GM06990 (cell line): ENCODE measurements at places on chromosomes 4 and X.

DNA sequence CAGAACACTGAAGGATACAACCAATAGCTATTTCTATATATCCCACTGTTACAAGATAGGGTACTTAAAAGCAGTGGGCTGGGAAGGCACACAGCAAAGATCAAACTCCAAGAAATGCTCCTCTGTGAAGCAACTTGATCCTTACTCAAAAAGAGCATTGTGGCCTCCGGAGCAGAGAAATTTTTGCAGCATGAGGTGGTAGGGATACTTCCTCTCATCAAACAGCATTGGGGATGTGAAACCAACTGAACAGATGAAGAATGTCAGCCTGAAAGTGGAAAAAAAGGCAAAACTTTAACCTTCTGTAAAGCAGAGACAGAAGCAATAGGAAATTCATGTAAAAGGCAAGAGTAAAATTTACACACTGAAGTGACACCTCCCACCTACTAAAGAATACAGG, 92.2 kb downstream of the HUWE1 start:
- DNase-seq = no peak

GRCh38 chr4:23920716-23921446, 31.0 kb upstream of the PPARGC1A start:
- no peak for DNase-seq

DNA sequence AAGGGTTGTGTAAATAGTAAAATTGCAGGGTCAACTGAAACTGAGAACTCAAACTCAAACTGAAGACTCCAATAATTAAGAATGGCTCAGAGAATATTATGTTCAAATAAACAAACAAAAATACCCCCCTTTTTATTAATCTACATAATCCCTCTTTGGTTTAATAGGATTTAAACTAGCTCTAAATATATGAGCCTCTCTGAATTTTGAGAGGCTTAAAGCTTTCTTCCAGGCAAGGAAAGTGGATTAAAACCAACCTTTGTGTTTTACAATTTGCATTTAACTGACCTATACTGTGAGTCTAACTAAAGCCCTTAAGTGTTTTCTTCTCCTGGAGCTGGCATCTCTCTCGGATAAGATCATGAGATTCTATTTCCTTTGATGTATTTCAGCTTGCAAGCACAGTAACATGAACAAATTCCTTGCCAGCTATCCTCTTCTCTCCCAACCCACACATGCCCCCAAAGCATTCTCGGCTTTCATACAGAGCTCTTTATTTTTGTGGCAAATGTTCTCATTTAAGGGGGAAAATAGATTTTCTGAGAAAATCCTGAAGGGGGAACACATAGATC, 1310.8 kb upstream of the AGA start:
- DNase-seq = no peak

- no peak for DNase-seq
These were observed 2.2 kb upstream of the PCDH18 start for GRCh38 chr4:137534516-137534915.

- DNase-seq = peak; percentile 72
These were observed 203.4 kb downstream of the MAML3 start for GRCh38 chr4:139950568-139950967.
